ENCODE measurements at places on chromosomes 7 and 10.

- no peak for DNase-seq
These were observed 110.1 kb downstream of the WDR37 start for GRCh38 chr10:1166101-1166827.

DNA sequence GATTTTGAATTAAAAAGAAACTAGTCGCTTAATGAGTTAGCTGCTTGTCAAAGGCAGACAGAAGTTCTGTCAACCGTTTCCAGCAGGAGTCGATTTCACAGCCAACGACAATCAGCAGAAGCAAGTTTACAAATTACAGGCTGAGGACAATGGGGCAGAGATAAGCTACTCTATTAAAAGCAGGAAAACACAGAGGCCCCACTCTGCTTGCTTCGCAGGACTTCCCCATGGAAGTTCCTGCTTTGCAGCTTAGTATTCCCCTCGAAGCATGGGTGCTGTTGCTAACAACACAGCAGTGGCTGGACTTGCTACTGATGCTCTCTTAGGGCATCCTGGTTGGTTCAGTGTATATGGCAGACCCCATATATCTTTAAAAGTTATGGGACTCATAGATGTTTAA lies 50.8 kb upstream of the KLF6 start:
- DNase-seq: peak; percentile 56

- no peak for DNase-seq
These were observed 9.0 kb upstream of the DLX6 start for GRCh38 chr7:96996111-96996957.

DNA sequence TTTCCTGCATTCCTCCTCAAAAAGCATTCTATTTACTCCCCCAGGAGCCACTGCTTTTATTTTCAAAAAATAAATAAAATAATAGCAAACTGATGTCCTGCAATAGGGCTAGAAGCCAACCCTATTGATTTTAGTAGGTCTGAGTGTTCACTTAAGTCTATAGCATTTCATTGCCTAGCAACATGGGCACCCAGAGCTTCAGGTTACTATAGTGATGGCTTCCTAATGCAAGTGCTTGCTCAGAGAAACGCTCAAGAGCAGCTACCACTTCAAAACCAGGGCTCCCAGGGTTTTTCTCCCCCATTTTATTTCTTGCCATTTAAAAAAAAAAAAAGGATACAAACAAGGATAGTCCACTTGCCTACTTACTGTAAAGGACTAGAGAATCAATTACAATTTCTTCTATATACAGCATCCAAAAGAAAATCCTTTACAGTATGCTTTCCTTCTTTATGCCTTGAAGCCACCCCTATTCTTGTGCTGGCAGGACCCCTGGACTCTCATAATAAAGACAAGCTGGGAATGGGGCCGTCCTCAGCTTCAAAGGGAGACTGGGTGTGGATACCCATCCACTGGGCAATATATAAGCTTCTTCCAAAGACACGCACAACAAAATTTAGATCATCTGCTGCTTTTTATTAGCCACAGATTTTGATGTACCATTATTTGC lies 133.3 kb downstream of the VPS41 start:
- DNase-seq: no peak

DNA sequence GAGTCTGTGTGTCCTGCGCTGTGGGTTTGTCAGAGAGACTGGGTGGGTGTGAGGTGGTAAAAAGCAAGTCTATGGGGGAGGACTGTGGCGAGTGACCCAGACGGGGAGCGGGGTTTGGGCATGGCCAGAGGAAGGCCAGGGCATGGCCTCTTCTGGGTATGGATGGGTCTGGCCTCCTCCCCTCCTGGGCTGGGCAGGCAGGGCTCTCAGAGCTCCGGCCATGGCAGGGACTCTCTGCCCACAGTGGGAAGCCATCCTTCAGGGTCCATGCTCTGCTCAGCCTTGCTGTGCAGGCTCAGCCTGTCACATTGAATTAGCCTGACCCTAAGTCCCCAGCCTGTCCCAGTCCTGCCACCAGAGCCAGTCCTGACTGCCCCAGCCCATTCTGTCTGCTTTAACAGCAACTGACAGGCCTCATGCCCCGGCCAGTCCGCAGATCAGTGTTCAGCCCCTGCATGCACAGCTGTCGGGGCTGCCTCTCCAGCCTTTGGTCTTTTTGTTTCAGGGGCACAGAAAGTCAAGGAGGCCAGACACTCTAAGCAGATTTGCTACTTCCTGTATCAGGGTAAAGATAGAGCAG lies 7.9 kb downstream of the ANTXRL start:
- no peak for DNase-seq

DNA sequence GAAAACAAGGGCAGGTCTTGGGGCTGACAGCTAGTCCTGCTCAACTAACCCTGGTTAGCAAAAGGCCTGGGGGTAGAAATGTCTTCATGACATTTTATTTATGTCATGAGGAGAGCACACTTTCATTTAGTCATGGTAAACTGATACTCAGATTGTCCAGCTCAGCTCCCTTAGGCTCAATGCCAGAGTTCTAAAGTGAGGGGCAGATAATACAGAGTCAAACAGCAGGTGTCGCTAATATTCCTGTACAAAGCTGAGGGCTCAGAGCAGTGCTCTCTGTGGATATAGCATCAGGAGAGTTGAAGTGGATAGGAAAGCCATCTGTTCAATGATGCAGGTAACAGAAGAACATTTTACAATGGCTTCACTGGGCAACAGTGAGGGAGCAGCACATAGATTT lies 26.8 kb upstream of the CALCR start:
- no peak for DNase-seq

DNA sequence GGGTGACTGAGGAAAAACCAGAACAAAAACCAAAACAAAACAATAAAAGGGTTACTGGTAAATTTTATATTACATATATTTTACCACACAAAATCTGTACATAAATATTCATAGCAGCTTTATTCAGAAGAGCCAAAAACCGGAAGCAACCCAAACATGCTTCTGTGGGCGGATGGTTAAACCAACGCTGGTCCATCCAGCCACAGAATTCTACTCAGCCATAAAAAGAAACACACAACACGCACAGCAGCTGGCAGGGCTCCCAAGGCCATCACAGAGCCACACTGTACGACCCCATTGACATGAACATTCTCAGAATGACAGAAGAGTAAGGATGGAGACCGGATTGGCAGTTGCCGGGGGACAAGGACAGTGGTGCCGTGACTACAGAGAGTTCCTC lies 83.6 kb downstream of the PROSER2 start:
- DNase-seq: no peak

- DNase-seq: no peak
These were observed 84.1 kb upstream of the ETV1 start for GRCh38 chr7:14073543-14073942.
